ENCODE measurements at places on chromosomes 7 and 10.

DNA sequence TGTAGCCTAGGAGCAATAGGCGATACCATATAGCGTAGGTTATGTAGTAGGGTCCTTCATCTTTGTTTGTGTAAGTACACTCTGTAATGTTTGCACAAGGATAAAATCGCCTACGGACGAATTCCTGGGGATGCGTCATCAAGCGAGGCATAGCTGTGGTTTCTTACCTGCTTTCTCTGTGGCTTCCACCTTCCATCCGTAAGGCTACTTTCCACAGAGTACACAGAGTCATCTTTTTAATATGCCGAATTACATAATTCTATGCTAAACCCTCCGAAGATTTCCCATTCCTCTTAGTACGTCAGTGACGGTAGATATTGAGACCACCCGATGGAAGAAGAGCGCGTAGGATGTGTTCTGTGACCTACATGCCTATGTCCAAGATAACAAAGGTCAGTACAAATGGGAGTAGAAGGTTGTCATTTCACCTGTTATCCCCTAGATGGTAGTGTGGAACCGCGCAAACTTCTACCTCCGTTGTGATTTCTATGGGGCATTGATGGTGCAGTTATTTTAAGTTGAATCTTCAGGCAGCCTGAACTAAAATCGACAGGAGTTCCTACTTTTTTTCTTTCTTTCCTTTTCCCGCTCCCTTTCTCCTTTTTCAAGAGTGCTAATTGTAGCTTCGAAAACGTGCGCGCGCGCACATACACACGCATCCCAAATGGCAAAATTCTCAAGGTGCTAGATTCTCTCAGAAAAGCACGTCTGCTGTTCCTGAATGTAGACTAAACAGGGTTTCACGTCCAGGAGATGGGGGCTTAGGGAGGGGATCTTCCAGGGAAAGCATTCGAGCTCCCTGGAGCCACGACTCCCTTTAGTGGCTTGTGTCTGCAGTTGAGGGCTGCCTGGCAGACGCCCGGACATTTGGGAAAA lies 111.7 kb upstream of the MBL2 start:
- peak; percentile 10 for DNase-seq

- DNase-seq: no peak
These were observed 72.6 kb upstream of the FHIP2A start for GRCh38 chr10:114749014-114749413.

- peak; percentile 11 for DNase-seq
These were observed 20.0 kb downstream of the VSIR start for GRCh38 chr10:71753091-71753959.

DNA sequence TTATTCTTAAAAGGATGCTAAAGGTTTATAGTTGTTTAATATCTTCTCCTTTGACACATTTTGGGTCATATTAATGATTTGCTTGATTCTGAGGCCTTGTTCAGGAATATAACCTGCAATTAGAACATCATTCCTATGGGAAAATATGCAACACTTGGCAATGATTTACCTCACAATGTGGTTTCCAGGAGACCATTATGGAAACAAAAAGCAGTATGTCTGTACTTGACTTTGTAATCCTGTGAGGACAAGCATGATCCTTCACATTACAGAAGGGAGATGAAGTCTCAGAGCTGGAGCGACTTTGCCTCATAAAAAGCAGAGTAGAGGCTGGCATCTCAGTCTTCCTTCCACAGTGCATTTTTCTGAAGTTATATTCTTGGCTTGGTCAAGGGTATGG lies 57.0 kb upstream of the CDCA7L start:
- DNase-seq: no peak

DNA sequence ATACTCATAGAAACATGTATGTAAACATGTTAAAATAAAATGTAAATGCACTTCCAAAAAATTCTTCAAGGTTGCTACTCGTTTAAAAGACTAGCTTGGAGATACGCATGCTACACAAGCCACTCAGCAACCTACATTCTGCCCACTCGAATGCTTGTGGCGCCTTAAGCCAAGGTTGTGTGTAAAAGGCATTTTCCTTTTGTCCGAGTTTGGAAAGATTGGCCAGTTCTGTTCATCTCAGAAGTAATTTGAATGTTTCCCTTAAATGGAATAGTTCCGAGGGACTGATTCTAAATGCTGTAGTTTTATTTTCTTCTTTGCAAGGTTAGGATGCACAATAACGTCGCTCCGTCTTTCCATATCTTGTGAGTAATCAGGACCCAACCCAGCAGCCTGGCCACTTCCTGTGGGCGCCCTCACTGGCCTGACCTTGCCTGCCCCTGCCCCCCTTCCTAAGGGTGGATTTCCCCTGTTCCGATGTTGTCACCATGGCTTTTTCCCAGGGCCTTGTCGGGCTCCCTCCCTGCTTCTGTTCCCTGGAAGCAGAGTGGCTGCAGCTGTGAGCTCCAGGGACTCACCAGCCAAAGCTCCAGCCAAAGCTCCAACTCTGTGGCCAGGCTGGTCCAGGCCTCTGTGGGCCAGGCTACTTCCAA lies 70.6 kb downstream of the PTPRE start:
- DNase-seq: peak; percentile 38

GRCh38 chr7:73435471-73436009 lies 2.0 kb downstream of the FZD9 start:
- no peak for DNase-seq

DNA sequence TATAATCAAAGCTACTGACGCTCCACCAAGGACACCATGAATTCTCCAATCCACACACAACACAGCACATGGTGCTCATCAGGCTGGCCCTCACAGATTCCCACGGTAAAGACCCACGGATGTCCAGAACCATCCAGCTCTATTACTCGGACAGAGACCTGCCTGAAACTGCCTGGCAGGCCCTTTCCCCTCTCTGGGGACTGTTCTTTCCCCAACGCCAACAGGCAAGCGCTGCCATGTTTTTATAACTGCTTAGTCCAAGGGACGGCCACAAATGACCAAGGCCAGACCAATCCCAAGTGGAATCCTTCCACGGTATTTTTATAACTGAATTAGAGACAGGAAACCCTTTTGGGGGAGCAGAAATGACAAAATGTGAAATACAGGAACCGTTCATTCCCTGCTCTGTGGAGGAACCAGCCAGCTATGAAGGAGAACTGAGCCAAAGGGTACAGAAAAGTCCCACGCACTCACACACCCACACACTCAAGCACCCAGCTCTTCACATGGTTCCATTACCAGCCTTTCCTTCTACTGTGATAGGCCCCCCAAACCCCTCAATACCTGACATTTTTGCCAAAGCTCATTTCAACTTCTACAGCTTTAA lies 4.1 kb downstream of the PIP4K2A start:
- no peak for DNase-seq

- DNase-seq: no peak
These were observed 10.6 kb downstream of the ZFAND2A start for GRCh38 chr7:1149351-1149794.

Measured in pancreas (tissue), 10 donors.